ENCODE measurements at places on chromosomes 5 and 9.

DNA sequence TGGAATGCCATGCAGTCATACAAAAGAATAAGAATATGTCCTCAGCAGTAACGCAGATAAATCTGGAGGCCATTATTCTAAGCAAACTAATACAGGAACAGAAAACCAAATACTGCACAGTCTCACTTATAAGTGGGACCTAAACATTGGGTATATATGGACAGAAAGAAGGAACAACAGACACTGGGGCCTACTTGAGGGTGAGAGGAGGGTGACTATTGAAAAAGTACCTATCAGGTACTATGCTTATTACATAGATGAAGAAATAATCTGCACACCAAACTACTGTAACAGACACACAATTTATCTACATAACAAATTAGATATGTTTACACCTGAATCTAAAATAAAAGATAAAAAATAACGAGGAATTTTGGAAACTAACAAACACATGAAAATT is 38.8 kb downstream of the MEIKIN start:
- DNase-seq, result no peak

- no peak for DNase-seq
These were observed 1.3 kb downstream of the ARAP3 start for GRCh38 chr5:141680751-141681201.

GRCh38 chr9:135664266-135664665 is 1.2 kb downstream of the LCN9 start:
- no peak for DNase-seq

DNA sequence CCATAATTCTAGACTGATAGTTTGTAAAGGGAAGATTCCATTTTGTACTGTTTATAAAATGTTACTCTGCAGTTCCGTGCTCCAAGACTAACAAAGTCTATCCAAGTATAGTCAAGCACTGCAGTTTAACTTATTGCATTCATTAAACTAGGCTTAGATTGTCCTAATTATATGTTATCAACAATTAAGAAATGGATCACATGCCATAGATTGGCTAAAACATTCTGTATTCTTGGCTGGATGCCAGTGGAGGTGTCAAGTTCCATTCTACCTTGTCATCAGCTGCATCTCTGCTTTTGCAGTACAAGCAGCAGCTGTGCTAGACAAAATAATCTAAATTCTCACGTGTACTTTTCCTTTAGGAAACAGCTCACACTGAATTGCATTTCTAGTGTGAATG is 69.4 kb upstream of the MEF2C start:
- DNase-seq, result peak; percentile 6

GRCh38 chr5:60690326-60690725 is 9.6 kb downstream of the DEPDC1B start:
- no peak for DNase-seq

All from right renal cortex interstitium (tissue), 3 donors.